Psoas muscle (tissue), 8 donors: ENCODE measurements at places on chromosomes 12 and 14. TPM values are rescaled to one million over a fixed set of nuclear protein-coding genes. Genes with fewer than 3 reads are reported as not detected.

KRT78 gene
- not detected for total RNA-seq

FAM90A1 gene
- 0.10 TPM for total RNA-seq

ABCB9 gene
- 0.97 TPM for total RNA-seq

CFAP251 gene
- total RNA-seq: 0.36 TPM

VPS37B gene
- 11.1 TPM for total RNA-seq
